Adipose tissue (tissue), 3 donors: ENCODE measurements at places on chromosomes 1 and 21. TPM values are rescaled to one million over a fixed set of nuclear protein-coding genes. Genes with fewer than 3 reads are reported as not detected.

MAP3K7CL gene
- 2.2 TPM for polyA plus RNA-seq

UBE2U gene
- polyA plus RNA-seq = 0.09 TPM

FAM72B gene
- polyA plus RNA-seq = 0.45 TPM

GBP4 gene
- polyA plus RNA-seq = 2.8 TPM

NTRK1 gene
- 1.8 TPM for polyA plus RNA-seq

ABCA4 gene
- polyA plus RNA-seq = 0.15 TPM

FCGR3B gene
- 28.2 TPM for polyA plus RNA-seq

ANGPTL7 gene
- 0.45 TPM for polyA plus RNA-seq

TP73 gene
- polyA plus RNA-seq = 0.01 TPM

PTPRC gene
- 23.8 TPM for polyA plus RNA-seq

CLCA4 gene
- 0.11 TPM for polyA plus RNA-seq

BMP8A gene
- 0.39 TPM for polyA plus RNA-seq

CFHR4 gene
- not detected for polyA plus RNA-seq

KCNE2 gene
- polyA plus RNA-seq = 30.9 TPM

GOLT1A gene
- 0.94 TPM for polyA plus RNA-seq

RIPPLY3 gene
- 0.02 TPM for polyA plus RNA-seq

ASB17 gene
- polyA plus RNA-seq = not detected

DPYD gene
- 17.1 TPM for polyA plus RNA-seq

NOS1AP gene
- polyA plus RNA-seq = 0.28 TPM
